ENCODE measurements at places on chromosomes 6 and 20.

DNA sequence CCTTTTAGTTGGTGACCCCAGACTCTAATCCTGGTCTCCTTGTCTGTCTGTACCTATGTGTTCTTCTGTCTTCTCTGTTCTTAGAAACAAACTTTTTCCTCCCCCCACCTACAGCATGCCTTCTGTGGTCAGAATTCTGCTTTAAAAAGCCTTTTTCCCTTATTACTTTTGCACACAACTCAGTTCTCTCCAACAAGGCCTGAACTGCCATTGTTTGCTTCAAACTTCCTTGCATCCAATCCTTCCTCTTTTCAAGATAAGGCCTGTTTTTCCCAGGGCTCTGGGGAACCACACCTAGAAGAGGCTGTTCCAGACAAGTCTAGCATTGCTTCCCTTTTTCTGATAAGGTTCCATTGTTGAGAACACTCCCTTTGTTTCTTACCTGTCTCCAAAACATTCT lies 22.2 kb upstream of the NCOA3 start:
- DNase-seq, result no peak

DNA sequence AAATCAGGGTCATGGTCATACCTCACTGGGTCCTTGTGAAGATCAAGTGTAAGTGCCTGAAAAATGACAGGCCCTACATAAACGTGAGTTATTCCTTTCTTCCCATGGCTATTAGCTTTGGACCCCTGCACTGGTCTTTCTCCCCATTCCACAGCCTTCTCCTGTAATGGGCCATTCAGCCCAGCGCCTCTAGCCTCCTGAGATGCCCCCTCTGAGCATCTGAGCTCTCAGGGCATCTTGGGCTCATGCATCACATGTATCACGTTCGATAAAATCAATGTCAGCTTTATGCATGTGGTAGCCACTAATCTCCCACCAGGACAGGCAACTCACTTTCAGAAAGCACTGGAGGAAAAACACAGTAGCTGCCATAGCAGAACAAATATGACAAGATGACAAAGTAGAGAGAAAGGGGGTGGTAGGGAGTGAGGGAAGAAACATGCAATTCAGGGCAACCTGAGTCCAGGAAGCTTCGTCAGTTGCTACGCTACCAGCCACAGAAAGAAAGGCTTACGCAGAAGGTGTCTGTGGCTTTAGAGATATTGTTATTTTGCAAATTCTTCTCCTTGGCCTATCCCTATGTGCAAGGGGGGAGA lies 498.8 kb downstream of the PTPRT start:
- DNase-seq, result no peak

GRCh38 chr20:44282192-44282591 lies 28.8 kb downstream of the FITM2 start:
- DNase-seq, result no peak

GRCh38 chr6:134240665-134241431 lies 77.1 kb downstream of the SGK1 start:
- no peak for DNase-seq

- DNase-seq, result no peak
These were observed 433.7 kb upstream of the RGS17 start for GRCh38 chr6:153564803-153565202.

Measured in COR-L47 (cell line).